ENCODE measurements at places on chromosomes 4 and X.

DNA sequence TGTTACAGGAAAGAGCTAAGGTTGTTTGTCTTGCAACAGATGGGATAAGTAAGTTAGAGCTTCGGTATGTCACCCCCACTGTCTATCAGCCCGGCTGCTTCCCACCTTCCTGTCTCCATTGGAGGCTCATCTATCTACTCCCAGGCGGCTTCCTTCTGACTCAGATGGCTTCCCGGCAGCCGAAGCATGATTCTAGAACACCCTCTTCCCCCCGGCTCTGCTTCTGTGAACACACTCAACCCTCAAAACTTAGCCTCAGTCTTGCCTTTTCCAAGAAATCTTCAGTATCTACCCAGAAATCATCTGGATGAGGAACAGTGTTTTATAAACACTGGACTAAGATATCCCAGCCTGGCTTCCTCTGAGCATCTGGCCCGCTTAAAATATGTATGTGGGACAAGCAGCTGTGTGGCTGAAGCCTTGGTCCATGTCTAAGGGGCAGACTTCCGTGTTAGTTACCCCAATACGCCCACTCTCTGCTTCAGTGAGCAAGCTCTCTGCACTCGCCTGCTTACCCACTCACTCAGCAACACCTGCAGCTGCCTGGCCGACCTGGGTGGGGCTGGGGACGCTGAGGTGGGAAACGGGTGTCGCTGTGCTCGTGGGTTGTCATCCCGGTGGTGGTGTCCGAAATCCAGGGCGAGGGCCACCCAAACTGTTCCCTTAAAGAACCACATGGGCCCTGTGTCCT, 12.0 kb upstream of the SLC2A9 start:
- DNase-seq, result peak; percentile 44

GRCh38 chrX:103658681-103659433, 27.6 kb downstream of the MORF4L2 start:
- DNase-seq, result no peak

DNA sequence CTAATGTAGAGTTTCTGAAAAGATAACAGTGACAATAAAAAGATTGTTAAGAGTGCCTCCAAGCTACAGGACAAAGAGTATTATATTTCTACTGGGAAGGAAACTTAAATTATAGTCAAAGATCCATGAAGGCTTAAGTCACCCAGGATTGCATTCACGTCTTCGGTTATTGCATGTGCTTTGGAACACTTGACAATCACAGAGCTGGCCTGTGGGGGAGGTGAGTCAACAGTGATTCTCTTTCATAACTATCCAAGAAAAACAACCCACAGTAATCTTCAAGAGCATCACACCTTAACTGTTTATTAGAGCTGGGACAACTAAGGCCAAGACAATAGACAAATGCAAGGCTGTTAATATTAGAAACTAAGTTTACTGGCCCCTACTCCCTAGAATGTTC, 40.3 kb downstream of the PDGFC start:
- DNase-seq, result no peak

DNA sequence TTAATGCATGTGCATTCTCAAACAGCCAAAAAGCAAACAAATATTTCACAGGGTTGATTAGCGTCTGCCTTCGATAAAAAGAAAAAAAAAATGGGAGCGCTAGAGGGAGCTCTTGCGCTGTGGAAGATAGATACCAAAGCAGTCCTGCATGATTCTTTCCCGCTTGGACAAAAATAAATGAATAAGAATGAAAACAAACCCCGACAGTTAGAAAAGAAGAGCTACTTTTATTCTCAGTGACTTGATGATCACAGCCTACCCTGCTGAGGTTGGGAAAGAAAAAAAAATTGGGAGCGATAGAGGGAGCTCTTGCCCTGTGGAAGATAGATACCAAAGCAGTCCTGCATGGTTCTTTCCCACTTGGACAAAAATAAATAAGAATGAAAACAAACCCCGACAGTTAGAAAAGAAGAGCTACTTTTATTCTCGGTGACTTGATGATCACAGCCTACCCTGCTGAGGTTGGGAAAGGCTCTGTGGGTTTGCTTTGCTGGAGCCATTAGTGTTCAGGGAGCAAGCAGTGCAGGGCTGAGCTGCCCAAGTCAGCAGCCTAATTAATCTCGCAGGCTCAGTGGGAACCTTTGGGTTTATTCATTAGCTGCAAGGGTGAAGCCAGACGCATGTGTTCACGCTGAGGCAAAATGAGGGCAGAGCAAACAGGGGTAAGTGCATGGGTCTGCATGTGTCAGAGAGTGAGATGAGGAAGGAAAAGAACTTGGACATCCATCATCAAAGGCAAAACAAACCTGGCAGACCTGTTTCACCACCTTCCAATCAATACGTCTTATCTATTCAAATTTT, 249.3 kb upstream of the PRKX start:
- no peak for DNase-seq

- no peak for DNase-seq
Observed at GRCh38 chrX:1598876-1599790, 7.7 kb downstream of the AKAP17A start.

GRCh38 chrX:41189156-41189555, 103.9 kb downstream of the USP9X start:
- no peak for DNase-seq

- DNase-seq, result no peak
Observed at GRCh38 chr4:105840426-105841174, 54.7 kb upstream of the NPNT start.

- no peak for DNase-seq
Observed at GRCh38 chr4:142079959-142080358, 443.6 kb downstream of the IL15 start.

DNA sequence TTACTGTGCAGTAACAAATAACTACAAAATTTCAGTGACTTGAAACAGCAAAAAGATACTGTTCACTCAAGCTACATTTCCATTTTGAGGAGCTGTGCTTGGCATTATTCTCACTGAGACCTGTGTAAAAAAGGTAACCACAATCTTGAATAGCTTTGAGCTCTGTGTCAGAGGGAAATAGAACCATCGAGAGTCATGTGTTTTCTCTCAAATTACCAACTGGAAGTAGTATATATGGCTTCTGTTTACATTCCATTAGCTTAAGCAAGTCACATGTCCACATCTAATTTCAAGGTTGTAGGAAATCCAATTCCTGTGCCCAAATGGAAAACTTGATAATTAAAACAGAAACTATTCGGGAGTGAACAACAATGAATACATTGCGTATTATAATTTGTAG, 82.9 kb upstream of the BANK1 start:
- no peak for DNase-seq

DNA sequence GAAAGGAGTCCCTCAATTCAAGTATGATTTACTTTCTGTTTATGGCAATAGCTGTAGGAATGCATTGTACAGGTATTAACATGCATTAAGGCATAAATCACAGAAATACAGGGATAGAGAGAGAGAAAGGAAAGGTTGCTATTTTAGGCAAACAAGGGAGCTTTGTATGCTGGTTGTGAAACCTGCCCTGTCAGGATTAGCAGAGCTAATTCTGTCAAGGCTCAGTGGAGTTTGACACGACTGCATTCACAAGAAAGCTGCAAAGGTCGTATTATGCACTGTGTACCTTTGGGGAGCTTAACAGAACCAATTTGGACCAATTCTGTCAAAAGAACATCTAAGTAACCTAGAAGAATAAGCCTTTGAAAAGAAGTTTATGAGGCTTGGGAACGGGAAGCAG, 239.3 kb downstream of the GRIA2 start:
- no peak for DNase-seq

GRCh38 chrX:94850811-94851210, 1176.8 kb downstream of the FAM133A start:
- no peak for DNase-seq

DNA sequence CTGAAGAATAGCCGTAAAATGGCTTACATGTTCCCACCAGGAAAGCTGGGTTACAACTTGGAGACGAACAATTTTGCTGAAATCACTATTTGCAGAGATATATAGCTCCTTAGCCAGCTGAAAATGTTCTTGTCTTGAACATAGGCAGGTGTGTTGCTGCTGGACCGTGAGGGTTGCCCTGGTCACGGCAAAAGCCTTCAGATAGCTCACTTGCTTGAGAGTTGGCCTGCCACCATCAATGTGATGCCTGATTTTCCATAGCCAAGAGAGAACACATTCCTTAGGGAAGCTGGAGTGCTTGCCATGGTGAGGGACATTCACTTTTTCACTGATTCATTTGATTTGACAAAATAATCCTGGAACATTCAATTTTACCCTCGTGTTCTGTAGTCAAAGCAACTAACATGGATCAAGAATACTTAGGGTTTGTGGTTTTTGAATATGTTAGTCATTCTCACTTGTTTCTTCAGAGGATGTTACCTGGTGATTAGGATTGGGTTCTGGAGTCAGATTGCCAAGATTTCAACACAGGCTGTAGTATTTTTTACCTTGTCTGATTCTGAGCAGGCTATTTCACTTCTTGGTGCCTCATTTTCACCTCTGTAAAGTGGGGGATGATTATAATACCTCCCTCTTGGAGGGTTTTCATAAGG, 536.9 kb downstream of the RAPGEF2 start:
- DNase-seq, result no peak

DNA sequence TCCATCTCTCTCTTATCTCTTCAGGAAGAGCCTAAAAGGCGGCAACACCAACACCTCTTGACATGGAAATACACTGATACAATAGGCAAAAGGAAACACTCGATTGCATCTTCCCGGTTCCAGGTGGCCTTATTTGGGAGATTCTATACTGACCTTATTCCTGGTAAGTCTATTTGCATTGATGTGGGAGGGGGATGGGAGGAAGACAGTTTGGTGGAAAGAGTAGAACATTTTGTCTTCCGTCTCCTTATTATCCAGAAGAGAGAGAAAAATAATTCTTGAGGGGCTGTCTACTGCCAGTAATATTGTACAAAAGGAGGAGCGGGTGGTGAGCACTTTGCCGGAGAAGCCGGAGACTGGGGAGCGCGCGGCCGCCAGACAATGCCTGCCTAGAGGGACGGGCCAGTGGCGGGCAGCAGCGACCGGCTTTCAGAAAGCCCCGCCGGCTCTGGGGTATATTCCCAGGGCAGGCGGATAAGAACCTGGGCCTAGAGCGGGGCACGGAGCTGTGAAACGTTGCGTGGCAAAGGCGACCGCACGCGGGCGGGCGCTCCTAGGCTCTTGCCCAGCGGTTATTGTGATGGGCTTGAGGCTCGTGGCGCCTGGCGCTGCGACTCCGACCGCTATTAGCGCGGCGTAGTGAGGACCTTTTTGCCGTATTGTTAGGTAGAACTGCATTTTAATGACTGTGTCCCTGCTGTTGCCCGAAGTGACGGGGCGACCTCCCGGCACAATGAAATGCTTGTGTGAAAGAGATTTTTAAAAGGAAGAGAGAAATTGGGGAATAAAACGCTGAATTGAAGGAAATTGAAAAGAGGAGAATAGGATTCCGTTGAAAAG, 518 bp downstream of the PRDM8 start:
- no peak for DNase-seq

- DNase-seq, result no peak
Observed at GRCh38 chrX:63426519-63426918, 75.4 kb upstream of the SPIN4 start.

DNA sequence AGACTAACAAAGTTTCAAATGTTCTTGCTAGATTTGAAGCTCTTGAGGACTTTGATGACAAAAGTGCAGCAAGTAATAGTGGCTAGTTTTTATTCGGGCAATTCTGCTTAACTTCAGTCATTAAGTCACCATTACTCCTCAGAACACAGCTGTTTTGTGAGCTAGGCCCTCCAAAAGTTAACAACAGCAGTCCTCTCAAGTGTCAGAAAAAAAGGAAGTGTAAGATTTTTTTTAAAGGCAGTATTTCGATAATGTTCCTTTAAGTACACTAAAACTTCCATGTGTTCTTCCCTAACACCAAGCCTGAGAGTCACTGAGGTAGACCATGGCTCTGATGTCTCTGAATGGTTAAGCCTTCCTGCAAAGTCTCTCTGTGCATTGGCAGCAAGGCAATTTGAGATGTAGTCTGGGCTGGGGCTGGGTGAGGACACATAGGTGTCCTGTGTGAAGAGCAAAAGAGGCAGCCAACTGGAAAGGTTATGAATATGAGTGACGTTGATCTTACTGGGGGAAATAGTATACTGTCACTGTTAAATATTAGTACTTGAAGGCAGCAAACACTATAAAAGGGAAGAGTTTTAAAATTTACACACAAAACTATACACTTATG, 174.0 kb upstream of the MAP3K15 start:
- DNase-seq, result no peak

DNA sequence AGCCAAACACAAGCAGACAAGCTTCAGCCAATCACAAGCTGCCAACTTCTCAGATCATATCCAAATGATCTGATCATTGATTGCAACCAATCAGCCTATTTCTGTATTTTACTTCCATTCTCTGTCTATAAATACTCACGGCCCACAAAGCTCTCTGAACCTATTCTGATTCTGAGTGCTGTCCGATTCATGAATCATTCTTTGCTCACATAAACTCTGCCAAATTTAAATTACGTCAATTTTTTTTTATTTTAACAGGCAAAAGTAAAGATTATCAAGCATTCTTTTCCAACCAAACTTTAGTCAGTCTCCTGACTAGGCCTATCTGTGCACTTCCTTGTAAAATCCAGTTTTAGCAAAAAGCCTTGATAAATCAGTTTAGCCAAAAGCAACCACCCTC, 1.8 kb upstream of the TCEANC start:
- DNase-seq, result no peak

DNA sequence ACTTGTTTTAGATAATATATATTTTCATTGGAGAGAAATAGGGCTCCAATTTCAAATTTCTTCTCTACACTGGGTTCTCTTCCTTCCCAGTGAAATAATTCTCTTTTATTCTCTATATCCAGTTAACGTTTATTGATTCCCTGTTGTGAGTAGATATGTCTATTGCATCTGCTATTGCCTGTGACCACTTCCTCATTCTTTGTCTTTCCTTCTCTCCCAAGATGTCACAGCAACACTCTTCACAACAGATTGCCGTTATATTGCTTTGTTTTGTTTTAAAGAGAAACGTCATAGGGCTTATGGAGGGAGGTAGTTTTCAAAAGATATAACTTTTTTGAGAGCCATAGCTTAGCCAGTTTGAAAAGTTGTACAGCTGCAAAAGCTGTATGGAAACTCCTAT, 343.8 kb downstream of the ARHGAP24 start:
- no peak for DNase-seq

- DNase-seq, result no peak
Observed at GRCh38 chr4:141757287-141757686, 120.9 kb downstream of the IL15 start.

GRCh38 chrX:31223817-31224216, 152.0 kb upstream of the FTHL17 start:
- DNase-seq, result no peak

DNA sequence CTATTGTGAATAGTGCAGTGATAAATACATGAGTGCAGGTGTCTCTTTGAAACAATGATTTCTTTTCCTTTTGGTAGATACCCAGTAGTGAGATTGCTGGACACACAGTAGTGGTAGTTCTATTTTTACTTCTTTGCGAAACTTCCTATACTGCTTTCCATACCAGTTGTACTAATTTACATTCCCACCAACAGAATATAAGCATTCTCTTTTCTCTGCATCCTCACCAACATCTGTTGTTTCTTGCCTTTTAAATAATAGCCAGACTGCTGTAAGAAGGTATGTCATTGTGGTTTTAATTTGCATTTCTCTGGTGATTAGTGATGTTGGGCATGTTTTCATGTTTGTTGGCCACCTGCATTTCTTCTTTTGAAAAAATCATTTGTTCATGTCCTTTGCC, 105.9 kb downstream of the COL4A6 start:
- no peak for DNase-seq

GRCh38 chr4:98711526-98711925, 53.1 kb upstream of the TSPAN5 start:
- DNase-seq, result no peak

GRCh38 chrX:24245202-24245601, 68.7 kb downstream of the SUPT20HL2 start:
- no peak for DNase-seq

All from GF-D8 (cell line).